ENCODE measurements at places on chromosomes 1 and 21. TPM values are rescaled to one million over a fixed set of nuclear protein-coding genes. Genes with fewer than 3 reads are reported as not detected.

PDXK gene
- total RNA-seq, result 24.2 TPM

OR2M3 gene
- 0.27 TPM for total RNA-seq

ATP6V1G3 gene
- not detected for total RNA-seq

MCOLN3 gene
- total RNA-seq, result 0.64 TPM

COL16A1 gene
- total RNA-seq, result 9.3 TPM

GLMP gene
- 10.3 TPM for total RNA-seq

DNA sequence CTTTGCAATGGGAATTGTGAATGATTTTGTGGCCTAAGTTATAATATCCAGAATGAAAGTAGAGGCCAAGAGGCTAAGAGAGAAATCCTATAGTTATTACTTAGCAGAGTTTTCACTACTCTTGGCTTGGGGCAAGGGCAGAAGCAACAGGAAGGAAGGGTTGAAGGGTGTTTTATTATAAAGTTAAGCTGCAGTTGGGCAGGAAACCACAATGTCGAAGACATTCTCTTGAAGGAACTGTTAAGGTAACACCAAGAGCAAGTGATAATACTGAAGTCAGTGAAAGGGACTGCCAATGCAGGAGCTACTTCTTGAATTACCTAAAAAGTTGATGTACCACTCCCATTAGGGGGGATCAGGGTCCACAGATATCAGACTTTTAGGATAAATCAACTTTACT lies 8.3 kb downstream of the XCL2 start:
- DNase-seq, result no peak

DNA sequence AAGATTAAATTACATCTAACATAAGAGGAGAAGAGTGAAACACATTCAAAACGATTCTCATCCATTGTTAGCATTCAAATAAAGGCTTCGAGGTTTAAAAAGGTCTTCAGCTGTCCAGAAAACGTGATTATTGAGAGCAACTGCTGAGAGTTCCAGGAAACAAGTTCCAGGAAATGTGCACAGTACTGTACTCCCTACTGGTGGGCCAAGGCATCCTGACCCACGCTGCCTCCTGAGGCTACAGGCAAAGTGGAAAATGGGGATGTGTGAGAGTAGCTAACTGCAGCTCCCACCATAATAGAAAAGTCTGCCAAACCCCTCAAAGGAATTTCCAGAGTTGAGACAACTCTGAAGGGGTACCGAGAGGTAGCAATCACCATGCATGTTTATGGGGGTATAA lies 2.0 kb downstream of the VAV3 start:
- no peak for DNase-seq

DNA sequence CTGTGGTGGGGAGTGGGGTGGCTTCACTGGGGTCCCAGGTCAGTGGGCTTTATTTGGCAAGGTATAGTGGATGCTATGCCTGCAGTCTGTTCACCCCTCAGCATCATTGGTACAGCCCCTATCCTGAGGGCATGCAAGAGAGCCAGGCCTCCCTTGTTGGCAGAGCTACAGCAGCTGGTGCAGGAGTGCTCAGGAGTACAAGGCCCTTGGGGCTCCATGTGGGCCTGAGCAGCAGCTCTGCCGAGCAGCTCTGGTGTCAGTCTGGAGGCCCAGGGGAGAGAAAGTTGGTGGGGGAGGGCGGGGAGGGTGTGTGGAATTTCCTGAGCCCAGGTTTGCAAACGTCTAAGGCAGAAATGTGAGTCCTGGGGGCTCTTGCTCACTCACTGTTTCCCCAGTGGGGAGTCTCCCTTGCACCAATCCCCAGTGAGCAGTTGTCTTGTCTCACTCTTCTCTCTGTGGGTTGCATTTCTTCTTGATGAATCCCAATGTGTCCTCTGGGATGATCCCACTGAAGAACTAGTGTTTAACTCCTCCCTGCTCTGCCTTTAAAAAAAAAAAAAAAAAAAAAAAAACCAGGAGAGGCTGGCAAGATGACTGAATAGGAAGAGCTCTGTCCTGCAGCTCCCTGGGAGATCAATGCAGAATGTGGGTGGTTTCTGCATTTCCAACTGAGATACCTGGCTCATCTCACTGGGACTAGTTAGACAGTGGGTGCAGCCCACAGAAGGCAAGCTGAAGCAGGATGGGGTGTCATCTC lies 39.5 kb upstream of the CYP4X1 start:
- DNase-seq, result no peak

- no peak for DNase-seq
Observed at GRCh38 chr1:237983496-237983895, 92.8 kb upstream of the ZP4 start.

DNA sequence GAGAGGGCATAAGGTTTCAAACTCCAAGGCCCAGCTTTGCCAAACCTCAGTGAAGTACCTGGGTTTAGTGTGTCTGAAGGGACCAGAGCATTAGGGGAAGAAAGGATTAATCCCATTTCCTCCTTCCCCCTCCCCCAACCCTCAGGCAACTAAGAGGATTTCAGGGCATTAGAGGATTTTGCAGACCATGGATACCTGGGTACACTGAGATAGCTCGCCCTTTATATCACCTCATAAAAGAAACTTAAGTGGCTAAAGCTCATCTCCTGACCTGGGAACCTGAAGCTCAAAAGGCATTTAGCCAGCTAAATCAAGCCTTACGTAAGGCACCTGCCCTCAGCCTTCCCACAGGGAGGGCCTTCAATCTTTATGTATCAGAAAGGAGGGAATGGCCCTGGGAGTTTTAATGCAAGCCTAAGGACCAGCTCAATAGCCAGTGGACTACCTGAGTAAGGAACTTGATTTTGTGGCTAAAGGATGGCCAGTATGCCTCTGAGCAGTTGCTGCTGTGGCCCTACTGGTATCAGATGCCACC lies 26.4 kb upstream of the SMYD3 start:
- no peak for DNase-seq

DNA sequence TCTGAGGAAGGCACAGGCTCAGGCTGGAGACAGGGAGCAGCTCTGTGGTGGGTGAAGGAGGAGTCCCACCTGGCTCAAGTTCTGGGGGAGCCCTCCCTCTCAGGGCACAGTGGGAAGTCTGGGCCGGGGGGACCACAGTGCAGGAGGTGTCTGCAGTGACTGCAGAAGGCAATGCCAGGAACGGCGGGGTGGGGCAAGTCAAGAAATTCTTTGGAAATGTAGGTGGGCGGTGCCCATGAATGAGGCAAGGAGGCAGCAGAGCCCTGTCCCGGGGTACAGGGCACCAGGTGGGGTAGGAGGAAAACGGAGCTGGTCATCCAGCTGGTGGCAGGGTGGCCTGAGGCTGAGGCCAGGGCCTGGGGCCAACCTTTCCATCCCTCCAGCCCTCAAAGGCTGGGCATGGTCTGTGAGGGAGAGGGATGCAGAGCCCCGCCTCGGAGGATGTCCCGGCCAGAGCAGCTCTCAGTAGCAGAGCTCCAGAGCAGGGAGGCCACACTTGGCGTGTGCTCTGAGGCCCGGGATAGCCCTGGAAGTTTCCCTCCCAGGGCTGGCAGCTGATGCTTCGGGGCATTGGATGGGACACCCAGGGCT lies 4.7 kb downstream of the TFF3 start:
- DNase-seq, result no peak

GRCh38 chr1:105138458-105138893 lies 1388.8 kb downstream of the AMY1C start:
- no peak for DNase-seq

GRCh38 chr21:41222247-41223068 lies 54.5 kb downstream of the BACE2 start:
- DNase-seq, result no peak

GRCh38 chr1:16720351-16721223 lies 19.7 kb upstream of the RNU1-4 start:
- DNase-seq, result no peak

DNA sequence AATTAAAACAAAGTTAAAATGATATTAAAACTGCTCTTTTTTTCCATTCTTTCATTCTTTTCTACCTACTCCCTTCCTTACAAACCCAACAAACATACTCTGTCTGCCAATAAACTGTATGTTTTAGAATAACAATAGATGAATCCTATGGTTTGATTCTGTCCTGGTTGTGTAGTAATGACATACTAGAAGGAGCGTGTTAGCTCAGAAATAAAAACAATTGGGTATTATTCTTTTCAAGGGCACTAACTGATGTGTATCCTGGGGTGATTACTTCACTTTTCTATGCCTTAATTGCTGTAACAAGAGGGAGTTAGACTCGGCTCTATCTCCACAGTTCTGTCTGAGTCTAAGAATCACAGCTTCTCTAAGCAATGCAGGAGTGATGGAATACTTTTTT lies 194.4 kb downstream of the GIPC2 start:
- no peak for DNase-seq

- no peak for DNase-seq
Observed at GRCh38 chr1:165695031-165695430, 3.3 kb downstream of the ALDH9A1 start.
